ENCODE measurements at places on chromosomes 13 and 19.

DNA sequence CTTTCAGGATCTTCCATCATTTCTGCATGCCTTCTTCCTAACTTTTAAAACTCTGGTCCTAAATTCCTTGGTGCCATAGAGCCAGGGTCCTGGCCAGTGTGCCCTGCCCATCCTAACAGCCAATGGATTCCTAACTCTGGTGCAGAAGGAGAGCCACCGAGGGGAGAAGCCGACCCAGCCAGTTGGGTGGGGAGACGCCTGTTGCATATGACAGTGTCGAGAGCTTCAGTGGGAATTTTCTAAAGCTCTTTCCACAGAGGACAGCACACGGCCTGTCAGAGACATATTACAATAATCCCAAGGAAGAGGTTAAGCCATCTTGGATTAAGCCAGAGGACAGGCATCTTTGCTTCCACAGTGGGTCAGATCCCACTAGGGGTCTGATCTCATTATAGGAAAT, 180.4 kb downstream of the ZNF536 start:
- DNase-seq, result no peak

DNA sequence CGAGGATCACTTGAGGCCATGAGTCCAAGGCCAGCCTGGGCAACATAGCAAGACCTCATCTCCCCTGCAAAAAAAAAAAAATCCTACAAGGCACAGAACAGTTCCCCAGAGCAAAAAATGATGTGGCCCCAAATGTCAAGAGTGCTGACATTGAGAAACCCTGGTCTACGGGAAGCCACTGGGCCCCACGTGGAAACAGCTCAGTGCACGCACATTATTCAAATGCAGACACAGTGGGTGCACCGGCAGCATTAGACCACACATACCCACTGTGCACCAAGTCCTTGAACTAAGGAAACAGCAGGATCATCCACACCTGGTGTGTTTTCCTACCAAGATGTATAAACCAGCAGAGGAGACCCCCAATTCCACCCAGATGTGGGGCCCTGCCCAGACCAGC, 35.0 kb upstream of the ADGRE5 start:
- no peak for DNase-seq

DNA sequence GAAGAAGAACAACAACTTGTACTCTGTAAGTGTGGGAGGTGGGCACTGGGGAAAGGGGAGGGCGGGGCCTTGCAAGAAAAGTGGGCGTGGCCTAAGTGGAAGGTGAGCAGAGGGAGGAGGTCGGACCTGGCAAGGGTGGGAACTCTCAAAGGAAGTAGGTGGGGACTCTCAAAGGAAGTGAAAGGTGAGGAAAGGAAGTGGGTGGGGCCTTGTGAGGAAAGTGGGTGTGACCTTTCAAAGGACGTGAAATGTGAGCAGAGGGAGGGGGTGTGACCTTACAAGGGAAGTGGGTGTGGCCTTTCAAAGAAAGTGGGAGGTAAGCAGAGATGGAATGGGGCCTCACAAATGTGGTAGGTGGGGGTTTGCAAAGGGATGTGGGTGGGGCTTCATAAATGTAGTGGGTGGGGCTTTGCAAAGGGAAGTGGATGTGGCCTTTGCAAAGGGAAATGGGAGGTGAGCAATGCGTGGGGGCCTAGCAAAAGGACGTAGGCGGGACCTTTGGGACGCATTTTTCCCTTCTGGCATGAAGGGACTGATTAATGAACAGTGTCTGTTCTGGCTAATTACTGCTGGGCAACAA, 25.9 kb downstream of the ACSBG2 start:
- no peak for DNase-seq

- no peak for DNase-seq
Observed at GRCh38 chr19:2464389-2464788, 7.6 kb upstream of the LMNB2 start.

- DNase-seq, result no peak
Observed at GRCh38 chr19:35279985-35280821, 2.1 kb upstream of the HAMP start.

DNA sequence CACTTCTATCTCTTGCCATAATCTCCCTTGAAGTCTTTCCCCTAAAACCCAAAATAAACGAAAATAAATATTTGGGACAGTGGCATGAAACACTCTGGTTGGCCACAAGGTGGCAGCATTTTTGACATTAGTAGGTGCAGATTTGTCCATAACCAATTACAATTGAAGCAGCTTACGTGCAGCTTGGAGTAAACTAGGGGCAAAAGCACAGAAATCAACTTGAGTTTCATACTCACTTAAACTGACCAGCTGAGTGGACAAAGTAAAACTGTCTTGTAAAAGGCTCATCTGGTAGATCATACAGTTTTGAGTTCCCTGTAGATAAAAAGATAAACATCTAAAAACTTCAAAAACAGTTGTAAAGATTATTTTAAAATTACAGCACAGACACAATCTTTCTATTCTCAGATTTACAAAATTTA, 18.8 kb downstream of the PDCD5 start:
- DNase-seq, result peak; percentile 44

DNA sequence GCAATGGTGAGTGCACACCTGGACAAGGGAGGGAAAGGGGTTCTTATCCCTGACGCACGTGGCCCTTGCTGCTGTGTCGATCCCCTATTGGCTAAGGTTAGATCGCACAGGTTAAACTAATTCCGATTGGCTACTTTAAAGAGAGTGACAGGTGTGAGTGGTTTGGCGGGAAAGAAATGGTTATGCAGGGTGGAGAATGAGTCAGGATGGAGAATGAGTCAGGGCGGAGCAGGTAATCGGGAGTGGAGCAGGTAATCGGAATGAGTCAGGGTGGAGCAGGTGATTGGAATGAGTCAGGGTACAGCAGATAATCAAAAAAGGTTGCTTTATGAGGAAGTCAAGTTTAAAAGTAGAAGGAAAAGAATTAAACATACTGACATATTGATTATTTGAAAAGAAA, 24.4 kb upstream of the SIAH3 start:
- no peak for DNase-seq
